ENCODE measurements at places on chromosomes 5 and 9. TPM values are rescaled to one million over a fixed set of nuclear protein-coding genes. Genes with fewer than 3 reads are reported as not detected.

DNA sequence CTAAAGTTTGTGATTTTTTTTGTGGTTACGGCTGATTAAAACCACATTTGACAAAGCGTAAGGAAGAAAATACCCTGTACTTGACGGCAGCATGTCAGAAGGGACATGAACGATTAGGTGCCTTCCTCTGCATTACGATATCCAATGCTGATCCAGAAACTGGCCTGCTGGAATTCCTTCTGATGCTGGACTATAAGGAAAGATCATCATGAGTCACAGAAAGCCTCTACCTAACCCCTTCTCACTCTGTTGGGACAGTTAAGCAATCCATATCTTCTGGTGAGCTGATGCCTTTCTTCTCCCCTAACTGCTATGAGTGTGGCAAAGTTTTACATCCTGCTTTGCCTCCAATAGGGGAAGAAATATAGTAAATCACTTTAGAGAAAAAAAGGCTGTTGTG is 78.4 kb upstream of the PAPPA start:
- no peak for DNase-seq
- H3K36me3 ChIP-seq: no peaks in the 10 kb centered on the region
- no peak overlapping the region for H3K4me3 ChIP-seq
- H3K27me3 ChIP-seq: peaks cover 8% of the 10 kb centered on the region
- H3K4me1 ChIP-seq: no peaks in the 10 kb centered on the region

DNA sequence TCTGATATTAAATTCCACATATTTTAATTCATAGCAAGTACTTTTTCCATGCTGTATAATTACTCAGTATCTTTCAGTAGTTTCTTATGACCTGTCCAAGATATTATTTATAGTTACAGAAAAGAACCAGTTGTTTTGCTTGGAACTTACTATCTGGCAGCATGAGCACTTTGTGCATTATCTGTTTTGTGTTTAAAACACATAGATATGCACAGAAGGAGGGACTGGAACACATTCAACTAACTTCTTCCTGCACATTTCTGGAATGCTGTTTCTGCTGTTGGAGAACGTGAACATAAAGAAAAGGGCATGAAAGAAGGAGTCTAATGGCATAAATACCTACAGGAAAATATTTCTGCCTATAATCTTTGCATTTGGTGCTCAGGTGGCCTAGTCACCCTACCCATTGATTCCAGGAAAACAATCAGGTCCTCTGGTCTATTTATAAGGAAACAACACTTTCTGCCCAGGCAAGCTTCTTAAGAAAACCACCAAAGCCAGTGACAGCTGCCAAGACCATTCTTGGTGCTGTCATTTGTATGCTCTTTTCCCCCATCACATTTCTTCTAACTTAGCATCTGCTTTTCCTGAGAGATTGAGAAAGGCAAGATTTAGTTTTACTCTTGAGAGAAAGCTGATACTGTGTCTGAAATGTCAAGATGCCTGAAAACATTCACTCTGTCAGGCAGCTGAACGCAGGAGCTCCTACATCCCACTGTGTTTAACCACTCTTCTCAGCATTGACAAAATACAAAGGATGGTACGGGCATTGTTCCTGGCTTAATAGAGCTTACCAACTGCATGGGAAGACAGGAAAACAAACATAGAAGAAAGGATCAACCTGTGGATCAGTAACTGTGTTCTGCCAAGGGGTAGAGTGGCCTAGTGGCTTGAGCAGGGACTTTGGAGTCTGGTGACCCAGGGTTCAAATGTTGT is 40.3 kb downstream of the RAB3C start:
- H3K4me1 ChIP-seq: peaks cover 6% of the 10 kb centered on the region
- H3K4me3 ChIP-seq: no peak overlapping the region
- H3K27me3 ChIP-seq: no peaks in the 10 kb centered on the region
- no peak for DNase-seq

- no peak for DNase-seq
- peaks cover 17% of the 10 kb centered on the region for H3K36me3 ChIP-seq
- H3K4me3 ChIP-seq: no peak overlapping the region
- H3K27me3 ChIP-seq: no peaks in the 10 kb centered on the region
- H3K4me1 ChIP-seq: peaks cover 6% of the 10 kb centered on the region
Observed at GRCh38 chr9:86064220-86064619, 35.1 kb downstream of the GOLM1 start.

- H3K4me1 ChIP-seq: peaks cover 44% of the 10 kb centered on the region
- H3K36me3 ChIP-seq: peaks cover 27% of the 10 kb centered on the region
- peak overlapping the region; percentile 29 for H3K27ac ChIP-seq
- no peaks in the 10 kb centered on the region for H3K27me3 ChIP-seq
Observed at GRCh38 chr5:34691326-34691725, 35.2 kb downstream of the RAI14 start.

GRCh38 chr9:79955300-79955699 is 383.5 kb downstream of the TLE4 start:
- H3K27ac ChIP-seq: no peak overlapping the region
- no peaks in the 10 kb centered on the region for H3K4me1 ChIP-seq
- no peak for DNase-seq
- H3K27me3 ChIP-seq: peaks cover 6% of the 10 kb centered on the region

SHC3 gene
- total RNA-seq: 5.3 TPM

PCDHB16 gene
- total RNA-seq: 6.9 TPM
